ENCODE measurements at places on chromosomes 12 and 14. TPM values are rescaled to one million over a fixed set of nuclear protein-coding genes. Genes with fewer than 3 reads are reported as not detected.

DNA sequence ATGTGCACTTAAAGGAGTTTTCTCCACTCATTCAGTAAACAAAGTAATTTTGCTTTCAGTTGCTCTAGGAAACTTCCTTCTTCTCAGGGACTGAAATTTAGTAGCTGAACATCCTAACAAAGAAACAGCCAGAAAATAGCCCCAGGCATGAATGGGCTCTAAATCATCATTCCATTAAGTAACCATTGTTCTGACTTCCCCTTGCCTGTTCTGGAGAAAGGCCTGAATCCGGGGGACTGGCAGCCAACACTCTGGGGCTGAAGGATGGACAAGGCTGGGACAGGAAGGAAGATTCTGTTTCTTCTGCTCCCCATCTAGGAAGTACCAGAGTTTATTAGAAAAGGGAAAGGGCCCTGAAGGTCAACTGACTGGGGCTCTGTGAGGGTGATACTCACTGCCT, 104.5 kb downstream of the ESRRB start:
- no peak for DNase-seq

DNA sequence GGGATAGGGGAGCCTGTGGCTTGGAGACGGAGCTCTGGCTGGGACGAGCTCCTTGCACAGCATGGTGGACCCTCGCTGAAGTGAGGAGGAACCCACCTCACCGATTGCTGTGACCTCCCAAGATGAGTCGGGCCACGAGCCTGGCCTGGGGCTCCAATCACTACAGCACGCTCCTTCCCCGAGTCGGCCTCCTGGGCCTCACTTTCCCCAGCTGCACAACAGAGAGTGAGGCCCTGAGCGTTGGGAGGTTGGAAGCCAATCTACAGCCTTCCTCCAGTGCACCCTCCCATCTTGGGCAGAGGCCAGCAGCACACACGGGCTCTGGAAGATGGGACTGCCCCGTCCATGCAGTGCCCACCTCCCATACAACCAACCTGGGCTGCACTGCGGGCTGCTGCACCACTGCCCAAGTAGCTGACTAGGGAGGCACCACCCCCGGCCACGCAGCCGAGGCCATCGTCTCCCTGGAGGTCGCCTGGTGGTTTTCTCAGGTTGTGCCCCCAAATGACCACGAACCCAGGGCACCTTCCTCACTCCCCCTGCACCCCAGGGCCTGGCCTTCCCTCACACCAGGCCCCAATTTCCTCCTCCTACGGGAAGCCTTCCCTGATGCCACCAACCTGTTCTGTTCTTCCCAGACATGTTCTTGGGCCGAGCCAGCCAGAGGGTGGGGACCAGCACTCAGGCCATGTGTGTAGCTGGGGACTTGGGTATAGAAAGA, 152.3 kb upstream of the C14orf180 start:
- DNase-seq = no peak

OR6C2 gene
- not detected for total RNA-seq

DNA sequence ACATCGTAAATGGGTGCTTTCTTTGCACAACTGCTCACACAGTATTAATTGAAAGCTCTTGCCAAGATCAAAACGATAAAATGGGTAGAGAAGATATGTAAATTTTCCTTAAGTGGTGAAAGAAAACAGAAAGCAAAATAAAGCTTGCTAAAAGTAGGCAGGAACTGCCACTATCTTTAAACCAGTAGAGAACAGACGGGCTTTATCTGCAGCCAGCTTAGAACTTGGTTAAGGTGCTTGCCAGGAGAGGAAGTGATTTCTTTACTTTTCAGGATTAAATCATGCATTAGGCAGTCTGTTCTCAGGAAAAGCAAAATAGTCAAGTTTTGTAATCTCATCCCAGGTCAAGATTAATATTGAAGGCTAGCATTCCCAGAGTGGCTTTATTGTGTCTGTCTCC, 56.9 kb upstream of the CCDC175 start:
- no peak for DNase-seq

SIX6 gene
- total RNA-seq = 1.4 TPM

Data from neural progenitor cell (in vitro differentiated cells).